ENCODE measurements at places on chromosomes 3 and 15.

DNA sequence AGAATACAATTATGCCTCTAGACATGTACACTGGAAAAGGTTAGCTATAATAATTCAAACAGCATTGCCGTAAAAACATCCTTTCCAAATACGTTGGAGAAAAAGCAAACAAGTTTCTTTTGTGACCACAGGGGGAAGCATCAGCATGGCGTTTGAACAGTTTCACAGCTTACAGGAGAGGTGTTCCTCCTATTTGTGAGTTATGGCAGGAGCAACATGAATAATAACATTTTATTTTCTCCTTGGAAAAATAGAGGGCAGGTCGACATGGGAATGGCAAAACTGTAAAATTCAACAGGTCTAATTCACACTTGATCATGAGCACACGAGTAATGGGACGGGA lies 39.7 kb upstream of the GADL1 start:
- DNase-seq = no peak

DNA sequence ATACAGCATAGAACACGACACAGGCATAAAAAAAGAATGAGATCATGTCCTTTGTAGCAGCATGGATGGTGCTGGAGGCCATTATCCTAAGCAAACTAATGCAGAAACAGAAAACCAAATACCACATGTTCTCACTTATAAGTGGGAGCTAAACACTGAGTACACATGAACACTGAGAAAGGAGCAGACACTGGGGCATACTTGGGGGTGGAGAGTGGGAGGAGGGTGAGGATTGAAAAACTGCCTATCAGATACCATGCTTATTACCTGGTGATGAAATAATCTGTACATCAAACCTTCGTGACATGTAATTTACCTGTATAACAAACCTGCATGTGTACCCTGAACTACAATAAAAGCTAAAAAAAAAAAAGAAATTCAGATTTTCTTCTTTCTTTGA lies 100.4 kb downstream of the PPM1L start:
- DNase-seq = no peak

DNA sequence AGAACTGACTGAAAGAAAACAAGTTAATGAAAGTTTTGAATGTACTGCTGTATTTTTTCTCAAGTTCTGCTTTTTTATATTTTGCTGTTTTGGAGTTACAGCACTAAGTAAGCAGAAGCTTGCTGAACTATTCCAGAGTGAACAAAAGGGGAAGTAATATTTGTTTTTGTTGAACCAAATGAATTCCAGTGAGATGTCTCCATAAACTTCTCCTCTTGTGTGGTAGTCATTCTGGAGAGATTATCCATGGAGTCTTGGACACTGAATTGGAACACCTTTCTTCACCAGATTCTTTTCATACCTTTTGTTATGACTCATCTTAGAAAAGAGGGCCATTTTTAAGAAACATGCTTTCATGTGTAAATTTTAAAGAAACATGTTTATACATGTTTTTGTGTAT lies 8.8 kb downstream of the ANKUB1 start:
- DNase-seq = no peak

- no peak for DNase-seq
Observed at GRCh38 chr15:93283854-93284253, 194.8 kb upstream of the RGMA start.

- DNase-seq = no peak
Observed at GRCh38 chr3:121096953-121097352, 188.9 kb downstream of the STXBP5L start.

DNA sequence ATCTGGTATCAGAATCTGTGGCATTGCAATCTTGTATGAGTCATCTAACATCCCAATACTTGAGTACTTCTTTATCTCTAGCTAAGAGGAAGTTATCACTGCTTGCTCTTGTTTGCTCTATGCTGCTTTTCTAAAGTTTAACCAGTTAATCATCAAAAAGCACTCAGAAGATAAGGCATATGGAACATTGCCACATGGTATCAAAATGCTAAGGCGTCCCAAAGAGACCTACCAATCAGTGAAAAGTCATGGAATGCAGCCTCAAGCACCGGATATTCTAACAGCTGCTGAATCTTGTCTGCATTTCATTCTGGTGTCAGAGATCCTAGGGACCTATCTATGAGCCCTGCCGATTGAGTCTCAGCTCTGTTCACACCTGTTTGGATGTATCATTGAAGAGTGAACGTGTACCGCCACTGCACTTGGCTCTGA lies 192.8 kb downstream of the ARPP21 start:
- DNase-seq = no peak

DNA sequence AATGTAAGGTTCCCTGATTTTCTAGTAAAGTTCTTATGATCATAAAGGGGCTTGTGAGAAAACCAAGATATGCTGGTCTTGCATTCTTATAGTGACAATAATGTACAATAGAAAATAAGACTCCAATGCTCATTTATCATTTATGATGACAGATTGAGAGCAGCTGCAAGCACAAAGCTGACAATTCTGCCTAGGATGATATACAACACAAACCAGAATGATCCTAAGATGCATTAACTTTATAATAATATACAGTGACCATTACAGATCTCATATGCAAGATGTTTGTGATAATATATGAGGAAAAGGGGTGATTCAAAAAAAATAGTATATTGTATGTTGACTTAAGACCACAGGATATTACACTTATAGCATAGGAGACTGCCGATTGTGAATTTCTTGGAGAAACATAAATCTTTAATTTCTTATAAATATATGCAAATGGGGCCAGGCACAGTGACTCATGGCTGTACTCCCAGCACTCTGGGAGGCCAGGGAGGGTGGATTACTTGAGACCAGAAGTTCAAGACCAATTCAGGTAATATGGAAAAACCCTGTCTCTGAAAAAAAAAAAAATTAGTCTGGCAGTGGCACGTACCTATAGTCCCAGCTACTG lies 387.0 kb downstream of the ZBBX start:
- DNase-seq = no peak

DNA sequence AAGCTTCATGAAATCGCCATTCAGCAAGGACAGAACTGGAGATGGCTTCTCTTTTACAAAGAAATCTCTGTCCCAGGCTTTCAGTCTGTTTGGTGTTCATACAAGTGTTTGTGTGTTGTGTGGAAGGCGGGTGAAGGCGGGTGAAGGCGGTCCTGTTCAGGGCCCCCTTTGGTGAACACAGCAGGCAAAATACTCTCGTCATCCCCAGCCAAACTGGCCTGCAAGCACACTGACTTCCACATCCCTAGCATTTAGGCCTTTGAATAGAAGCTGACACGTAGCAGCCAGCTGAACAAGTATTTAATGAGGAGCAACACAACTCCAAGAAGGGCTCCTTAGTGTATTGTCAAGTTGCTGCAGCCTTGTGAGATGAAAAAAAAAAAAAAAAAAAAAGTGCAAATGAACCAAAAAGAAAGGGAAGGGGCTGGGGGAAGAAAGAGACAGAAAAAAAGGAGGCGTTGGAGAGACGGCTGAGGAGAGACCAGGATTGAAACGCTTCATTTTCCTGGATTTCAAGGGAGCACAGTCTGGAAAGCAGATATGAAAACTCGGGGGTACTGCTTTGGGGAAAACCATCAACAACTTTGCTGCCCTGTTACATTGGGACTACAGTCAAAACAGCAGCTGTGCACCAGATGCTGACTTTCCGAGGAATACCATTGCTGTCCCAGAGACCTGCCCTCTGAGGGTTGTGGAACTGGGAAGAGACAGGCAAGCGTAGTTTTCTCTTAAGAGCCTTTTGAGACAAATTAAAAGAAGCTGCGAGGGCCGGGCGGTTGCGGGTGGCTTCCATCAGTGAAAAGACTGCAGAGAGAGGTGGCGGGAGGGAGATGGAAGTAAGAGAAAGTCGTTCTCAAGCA lies 74.6 kb downstream of the TGFBR2 start:
- no peak for DNase-seq

- DNase-seq = no peak
Observed at GRCh38 chr3:13277860-13278531, 142.1 kb downstream of the NUP210 start.

GRCh38 chr3:119679874-119680273 lies 2.7 kb upstream of the COX17 start:
- no peak for DNase-seq

GRCh38 chr3:98440283-98440682 lies 22.7 kb upstream of the OR5K1 start:
- DNase-seq = no peak

DNA sequence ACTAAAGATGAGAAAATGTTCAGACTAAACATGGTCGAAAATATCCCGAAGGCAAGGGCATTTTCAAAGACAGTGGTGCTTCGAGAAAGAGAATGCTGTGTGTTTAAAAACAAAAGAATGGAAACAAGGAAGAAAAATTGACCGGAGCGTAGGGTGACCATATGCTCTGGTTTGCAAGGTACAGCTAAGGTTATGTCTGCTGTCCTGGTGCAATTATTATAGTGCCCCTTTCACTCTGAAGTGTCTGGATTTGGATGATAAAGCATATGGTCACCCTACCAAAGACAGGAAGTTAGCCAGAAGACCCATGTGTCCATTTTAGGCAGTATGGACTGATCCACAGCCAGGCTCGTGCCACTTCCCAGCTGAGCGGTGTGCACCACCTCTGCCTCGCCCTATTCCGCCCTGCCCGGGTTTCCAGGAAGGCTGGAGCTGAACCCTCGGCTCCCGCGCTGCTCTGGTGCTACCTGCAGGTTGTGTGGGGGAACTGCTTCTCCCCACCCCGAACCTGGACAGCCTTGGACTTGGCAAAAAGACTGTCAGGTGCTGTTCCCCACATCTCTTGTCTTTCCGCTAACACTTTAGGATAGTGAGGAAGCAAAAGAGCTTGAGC lies 25.2 kb downstream of the GOLGA6D start:
- DNase-seq = no peak

All from CD4-positive, alpha-beta T cell treated with Interleukin-15 for 4 hours (primary cell).